ENCODE measurements at places on chromosomes 16 and 17.
A peak's percentile ranks its signal among the peaks of the same experiment; 100 is the strongest.

DNA sequence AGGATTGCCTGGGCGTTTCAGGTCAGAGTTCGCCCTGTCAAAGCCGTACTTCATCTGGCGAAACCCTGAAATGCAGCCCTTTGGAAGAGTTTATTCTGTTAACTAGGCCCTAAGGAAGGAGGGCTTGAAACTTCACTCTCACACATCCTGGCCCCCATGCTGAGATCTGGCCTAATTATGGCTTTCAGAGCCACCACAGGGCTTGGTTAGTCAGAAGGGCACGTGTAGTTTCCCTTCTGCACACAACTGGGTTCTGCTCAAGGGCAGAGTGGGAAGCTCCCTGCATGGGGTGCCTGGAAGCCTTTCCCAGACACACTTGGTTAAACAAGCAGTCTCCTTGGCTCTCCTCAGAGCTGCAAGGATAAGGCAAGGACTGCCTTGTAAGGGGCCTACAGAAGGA is 397.3 kb downstream of the SHISA9 start:
- no peak for DNase-seq

DNA sequence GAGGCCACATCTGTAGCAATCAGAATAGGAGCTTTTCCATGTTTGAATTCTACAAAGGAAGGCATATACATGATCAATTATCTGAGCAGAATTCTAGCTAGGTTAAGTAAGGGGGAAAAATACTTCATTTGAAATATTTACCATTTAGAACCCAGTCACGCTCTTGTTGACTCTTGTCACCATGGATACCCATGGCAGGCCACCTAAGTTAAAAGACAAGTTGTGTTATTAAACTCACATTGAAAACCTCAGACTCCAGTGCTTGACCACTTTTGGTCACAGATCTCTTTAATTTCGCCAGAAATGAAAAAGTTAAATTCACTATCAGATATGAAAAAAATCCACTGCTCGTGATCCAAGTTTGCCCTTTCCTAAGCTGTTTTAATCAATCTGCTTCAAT is 4.1 kb downstream of the DDX5 start:
- no peak for DNase-seq

- no peak for DNase-seq
These were observed 142.5 kb downstream of the IRX3 start for GRCh38 chr16:54143934-54144571.

DNA sequence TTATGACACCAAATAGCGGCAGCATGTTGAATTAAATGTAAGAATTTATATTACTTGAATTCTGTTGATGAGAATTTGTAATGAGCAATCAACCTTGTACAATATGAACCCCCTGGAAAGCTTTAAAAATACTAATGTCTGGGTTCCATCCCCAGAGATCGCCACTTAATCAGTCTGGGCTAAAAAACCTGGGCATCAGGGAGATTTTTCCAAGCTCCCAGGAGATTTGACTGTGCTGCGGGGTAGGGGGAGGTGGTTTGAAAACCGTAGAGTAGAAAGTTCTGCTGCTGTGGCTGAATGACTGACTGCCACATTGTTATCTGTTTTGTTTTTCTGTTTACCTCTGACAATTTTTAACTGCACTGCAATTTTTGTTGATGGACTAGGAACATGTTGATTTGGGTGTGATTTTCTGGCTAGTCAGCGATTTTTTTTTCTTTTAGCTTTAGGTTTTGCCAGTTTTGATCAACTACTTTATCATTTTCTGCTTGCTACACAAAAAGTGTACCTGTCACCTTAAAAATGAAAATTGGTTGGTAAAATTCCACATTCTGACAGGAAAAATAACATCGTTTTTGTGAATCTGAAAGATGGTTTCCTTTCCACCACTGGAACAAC is 79.3 kb downstream of the PCTP start:
- no peak for DNase-seq

GRCh38 chr16:4696172-4696904 is 3.0 kb downstream of the NUDT16L1 start:
- DNase-seq: no peak

GRCh38 chr17:82679586-82680465 is 18.7 kb downstream of the RAB40B start:
- DNase-seq: peak; percentile 53

GRCh38 chr17:43549496-43549895 is 3.4 kb upstream of the ETV4 start:
- DNase-seq: no peak

DNA sequence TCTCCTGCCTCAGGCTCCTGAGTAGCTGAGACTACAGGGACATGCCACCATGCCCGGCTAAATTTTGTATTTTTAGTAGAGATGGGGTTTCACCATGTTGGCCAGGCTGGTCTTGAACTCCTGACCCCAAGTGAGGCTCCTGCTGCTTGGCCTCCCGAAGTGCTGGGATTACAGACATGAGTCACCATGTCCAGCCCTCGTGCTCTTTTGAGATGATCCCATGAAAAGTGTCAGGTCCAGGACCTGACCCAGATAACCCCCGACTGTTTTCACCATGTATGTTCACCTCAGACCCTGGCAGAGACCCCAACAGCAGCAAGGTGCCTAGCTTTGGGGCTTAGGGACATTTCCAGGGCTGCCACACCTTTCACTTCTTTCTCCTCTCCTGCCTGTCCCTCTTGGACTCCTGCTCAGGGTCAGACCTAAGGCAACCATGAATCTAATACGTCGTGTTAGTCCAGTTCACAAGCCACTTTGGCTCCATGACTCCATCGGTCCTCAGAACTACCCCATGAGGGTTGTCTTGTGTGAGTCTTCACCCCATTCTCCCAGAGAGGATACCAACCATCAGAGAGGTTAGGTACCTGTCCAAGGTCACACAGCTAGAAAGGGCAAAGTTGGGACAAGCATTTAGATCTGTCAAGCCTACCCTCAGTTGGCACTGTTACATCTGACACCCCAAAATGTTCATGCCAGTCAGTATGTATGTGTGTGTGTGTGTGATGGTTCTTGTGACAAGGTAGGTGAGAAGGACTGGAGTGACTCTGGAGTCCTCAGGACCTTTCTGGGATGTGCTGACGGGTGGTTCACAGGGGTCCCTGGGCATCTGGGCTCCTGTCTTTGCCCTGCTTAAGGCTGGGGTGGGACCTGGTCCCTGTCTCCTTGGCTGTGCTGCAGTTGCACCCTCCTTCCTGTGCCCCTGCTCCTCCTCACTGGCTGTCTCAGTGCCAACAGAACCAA is 23.1 kb upstream of the MAP3K14 start:
- DNase-seq: no peak

- no peak for DNase-seq
These were observed 12.9 kb downstream of the CIITA start for GRCh38 chr16:10889855-10890254.

GRCh38 chr16:8921347-8921984 is 39.3 kb downstream of the LITAFD start:
- no peak for DNase-seq

GRCh38 chr16:24518498-24518897 is 20.9 kb upstream of the RBBP6 start:
- DNase-seq: no peak

- no peak for DNase-seq
These were observed 8.0 kb downstream of the SPPL2C start for GRCh38 chr17:45852535-45853297.

- DNase-seq: no peak
These were observed at the start of gene CDYL2 for GRCh38 chr16:80804526-80805383. CDYL2 (minus strand) TSS chr16:80804598; CDS start chr16:80804173, 425 bp downstream.

DNA sequence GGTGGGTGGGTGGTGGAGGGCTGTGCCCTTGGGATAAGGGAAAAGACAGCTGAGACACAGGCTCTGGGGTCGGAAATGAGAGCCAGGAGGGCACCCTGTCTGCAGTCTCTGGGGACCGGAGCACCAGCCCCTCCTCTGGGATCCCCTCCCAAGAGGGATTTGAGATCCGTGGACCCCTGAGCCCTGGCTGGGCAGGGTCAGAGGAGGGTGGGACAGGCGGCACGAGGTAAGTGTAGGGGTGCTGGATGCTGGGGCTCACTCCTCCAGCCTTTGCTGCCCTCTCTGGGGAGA is 425 bp downstream of the SGSH start:
- no peak for DNase-seq

GRCh38 chr17:66957951-66958579 is 6.4 kb upstream of the CACNG4 start:
- DNase-seq: no peak

- DNase-seq: peak; percentile 8
These were observed 44.7 kb upstream of the SOX9 start for GRCh38 chr17:72075995-72076677.

DNA sequence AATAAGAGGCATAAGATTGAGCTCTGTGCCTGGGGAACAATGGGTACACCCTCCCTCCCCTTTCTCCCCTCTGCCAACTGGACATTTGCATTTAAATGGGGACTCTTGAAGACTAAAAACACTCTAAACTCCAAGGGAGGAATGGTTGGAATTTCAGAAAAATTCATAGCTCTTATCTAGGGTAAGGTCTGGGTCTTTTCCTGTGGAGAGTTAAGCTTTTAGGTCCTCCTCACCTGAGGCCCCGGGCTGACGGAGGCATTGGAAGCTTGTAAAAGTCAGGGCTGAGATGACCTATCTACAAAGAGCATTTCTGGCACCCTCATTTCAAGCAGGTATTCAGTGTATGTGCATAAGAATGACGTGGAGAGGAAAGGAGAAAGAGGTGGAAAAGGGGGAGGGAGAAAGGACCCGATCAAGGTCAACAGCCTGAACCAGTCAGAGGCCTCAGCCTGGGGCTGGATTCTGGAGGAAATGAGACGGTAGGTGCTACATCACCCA is 78.0 kb downstream of the RAP1GAP2 start:
- DNase-seq: no peak

DNA sequence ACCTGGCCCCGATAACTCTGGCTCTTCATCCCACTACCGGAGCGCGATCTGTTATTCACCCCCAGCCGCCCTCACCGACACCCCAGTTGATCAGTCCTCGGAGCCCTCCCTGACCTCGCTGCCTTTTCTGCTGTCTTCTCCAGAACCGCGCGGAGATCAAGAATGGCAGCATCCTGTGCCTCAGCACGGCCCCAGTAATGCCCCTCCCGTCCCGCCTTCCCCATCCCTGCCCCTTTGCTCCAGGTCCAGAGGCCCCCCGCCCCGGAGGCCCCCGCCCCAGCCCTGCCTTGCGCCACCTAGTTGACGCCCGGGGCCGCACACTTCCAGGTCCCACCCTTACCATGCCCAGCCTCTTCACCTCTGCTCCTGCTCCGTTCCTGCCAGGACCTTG is 872 bp downstream of the ELMO3 start:
- no peak for DNase-seq

DNA sequence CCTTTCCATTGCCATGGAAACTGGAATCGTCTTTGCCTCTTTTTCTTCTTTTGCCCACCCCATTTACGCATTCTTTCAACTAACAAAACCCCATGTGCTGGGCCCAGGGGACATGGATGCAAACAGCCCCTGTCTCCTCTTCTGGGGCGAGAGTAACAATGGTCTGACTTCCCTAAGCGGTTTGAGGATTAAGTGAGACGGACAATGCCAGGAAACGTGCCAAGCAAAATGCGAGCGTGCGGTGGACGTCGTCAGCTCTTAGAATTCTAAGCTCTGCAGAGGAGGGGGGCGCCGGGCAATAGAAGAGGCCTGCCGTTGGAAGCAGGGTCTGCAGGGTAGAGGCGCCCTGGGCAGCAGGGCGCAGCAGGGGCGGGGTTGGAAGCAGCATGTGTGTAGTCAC is 42.4 kb upstream of the JPH3 start:
- no peak for DNase-seq

DNA sequence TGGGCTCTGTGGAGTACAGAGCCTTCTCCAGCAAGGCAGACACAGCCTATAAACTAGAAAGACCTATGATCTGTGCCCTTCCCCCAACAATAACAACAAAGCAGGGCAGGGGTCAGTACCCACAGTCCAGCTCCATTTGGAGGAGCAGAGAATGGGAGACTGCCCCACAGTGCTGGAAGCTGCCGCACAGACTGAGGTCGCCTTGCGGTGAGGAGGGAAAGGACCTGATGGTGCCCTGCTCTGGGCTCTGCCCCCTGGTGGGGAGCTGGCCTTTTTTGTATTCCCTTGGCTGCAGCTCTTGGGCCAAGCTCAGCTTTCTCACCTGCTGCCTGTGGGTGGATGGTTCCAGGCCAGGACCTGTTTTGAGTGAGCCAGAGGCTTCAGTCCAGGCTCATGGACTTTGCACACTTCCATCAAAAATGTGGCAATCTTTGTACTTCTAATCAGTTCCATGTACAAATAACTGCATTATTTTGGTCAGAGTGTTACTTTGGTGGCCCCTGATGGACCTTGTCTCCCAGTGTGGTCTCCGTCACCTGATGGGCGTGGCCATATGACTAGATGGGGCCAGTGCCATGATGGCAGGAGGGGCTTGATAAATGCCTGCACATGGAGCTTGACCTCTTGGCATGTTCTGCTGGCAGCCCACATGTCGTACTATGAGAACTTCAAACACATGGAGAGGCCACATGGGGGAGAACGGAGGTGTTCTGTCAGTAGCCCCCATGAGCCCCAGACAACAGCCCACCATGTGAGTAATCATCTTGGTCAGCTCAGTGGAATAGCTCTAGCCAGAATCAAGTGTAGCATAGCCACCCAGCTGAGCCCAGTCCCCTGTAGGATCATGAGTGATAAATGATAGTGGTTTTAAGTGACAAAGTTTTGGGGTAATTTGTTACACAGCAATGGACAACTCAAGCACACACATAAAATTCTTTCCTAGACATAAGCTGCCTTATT is 24.2 kb downstream of the B9D1 start:
- no peak for DNase-seq

- no peak for DNase-seq
These were observed 8.6 kb downstream of the ATP2A3 start for GRCh38 chr17:3955673-3955988.

DNA sequence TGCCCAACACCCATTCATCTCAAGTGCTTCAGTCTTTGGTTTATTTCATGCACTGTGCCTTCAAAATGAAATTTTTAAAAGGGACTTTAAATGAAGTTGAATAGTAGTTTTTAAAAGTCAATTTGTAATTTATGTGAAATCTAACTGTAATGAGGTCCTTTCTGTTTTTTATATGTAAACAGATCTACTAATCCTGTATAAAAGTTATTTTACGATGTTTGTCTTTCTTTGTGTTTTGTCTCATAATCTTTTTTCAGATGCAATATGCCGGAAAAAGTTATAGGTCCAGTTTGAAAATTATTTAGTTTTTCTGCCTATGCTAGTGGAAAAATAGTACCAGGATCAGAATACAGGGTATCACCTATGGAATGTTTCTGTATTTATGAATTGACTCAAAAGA is 8.7 kb upstream of the GOSR1 start:
- DNase-seq: no peak

DNA sequence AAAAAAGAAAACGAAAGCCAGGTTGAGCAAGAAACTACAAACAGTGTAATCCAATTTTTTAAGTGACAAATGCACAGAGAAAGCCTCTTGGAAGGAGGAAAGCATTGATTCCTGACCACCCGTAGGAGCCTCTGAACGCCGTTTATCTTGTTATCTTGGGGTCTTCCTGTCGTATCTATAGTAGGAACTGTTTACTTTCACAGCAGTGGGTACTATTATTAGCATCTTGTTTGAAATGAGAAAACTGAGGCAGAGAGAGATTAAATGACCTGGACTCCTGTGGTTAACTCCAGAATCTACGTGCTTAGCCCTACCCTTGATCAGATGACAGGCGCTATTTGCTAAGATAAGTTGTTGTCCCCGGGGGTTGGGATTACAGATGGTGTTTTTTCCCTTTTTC is 196.7 kb upstream of the FOXF1 start:
- no peak for DNase-seq

- DNase-seq: no peak
These were observed 6.2 kb downstream of the LDAF1 start for GRCh38 chr16:21164521-21165168.

Measured in suprapubic skin (tissue), 4 donors.